Hematopoietic multipotent progenitor cell treated with erythropoietin and hydrocortisone succinate and interleukin-3 and kit ligand, for 15 days (in vitro differentiated cells): ENCODE measurements at places on chromosomes 7 and 10.

DNA sequence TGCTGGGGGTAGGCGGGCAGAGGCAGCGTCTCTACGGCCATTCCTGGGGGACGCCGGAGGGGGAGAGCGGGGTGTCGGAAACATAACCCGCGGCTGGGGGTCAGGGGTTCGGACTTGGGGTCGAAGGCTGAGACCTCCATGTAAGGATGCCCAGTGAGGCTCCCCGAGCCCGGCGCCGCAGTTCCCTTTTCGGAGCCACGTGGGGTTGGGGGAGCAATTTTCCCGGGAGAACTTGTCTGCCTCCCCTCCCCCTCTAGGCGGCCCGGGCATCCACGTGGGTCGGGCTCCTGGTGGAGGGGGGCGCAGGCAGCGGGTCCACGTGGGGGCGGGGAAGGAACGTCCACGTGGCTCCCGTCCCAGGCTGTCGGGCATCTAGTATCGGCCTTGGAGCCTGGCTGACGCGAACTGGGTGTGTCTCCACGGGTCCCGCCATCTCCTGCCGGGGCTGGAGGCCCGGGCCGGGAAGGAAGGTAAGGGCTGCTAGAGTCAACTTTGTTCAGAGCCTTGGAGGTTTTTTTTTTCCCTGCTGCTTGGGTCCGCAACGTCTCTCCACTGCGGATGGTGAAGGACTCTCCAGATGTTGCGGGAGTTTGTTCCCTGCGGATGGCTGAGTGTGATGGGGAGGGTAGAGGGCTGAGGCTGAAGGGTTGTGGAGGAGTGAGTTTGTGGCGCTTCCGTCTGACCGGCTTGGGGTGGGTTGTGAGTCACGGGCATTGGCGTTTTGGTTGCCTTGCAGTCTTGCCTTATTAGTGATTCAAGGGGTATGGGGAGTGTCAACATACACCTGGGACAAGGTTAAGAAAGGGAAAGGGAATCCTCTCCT lies 744 bp downstream of the PPRC1 start:
- DNase-seq: peak; percentile 58

- DNase-seq: no peak
Measured at GRCh38 chr10:127356360-127356759, 160.0 kb upstream of the INSYN2A start.

DNA sequence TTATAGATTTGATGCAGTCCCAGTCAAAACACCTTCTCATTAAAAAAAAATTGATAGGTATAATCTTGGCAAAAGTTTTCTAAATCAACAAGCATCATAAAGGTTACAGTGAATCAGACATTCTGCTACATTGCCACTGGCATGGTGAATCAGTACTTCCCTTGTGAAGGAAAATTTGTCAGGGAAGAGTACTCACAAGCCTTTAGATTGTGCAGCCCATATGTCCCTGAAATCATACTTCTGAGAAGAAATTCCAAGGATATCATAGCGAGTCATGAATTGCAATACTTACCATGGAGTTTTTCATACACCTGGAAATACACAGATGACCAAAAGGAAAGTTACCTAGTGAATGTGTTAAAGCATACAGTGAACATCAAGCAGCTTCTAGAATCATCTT lies 17.2 kb downstream of the VSTM2A start:
- DNase-seq: no peak

GRCh38 chr10:82464966-82465365 lies 590.0 kb downstream of the NRG3 start:
- no peak for DNase-seq

GRCh38 chr10:49613882-49614241 lies at the start of gene CHAT:
Gene CHAT (plus strand): TSS chr10:49614037. CDS start chr10:49614190, 153 bp downstream.
- DNase-seq: no peak

GRCh38 chr10:71203716-71204115 lies 8.7 kb upstream of the UNC5B start:
- no peak for DNase-seq

- DNase-seq: peak; percentile 92
Measured at GRCh38 chr10:86678999-86679792, 10.9 kb downstream of the LDB3 start.

DNA sequence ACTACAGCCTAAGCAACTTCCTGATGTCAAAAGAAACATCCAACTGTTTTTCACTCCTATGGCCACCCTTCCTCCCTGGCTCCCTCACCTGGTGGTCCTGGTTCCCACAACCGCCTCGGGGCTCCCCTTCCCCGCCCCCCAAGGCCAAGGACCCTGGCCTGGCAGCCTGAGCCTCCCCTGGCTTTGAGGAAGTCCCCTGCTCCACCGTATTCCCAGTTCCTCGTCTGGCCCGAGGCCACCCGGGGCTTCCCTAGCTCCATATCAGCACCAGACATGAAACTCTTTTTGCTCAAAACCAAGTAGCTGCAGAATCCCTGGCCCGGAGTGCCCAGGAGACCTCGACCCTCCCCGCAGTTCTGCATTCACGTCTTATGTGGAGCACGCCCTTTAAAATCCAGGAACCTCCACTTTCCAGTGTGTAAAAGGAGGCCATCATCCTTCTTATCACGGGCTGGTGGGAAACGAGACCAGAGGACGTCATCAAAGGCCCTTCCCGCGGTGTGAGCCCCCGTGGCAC lies 82.9 kb downstream of the PRKAG2 start:
- DNase-seq: no peak

DNA sequence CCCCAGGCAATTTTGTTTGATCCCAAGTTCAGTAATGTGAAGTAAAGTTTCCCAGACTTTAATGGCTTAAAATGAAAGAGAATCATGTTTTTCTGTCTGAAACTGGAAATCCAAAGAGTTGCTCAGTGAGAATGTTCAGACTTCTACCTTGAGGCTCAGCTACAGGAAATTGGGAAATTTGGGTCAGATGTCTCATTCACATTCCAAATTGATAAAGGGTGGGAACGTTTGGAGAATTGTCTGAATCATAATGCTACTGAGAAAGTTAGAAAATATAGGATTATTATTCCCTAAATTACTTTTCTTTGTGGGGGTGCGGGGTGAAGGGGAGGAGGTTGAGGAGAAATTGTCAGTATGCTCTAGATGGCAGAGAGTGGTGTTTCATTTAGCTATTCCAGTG lies 773.9 kb downstream of the LRMDA start:
- DNase-seq: no peak

- DNase-seq: no peak
Measured at GRCh38 chr10:132925614-132926013, 16.8 kb downstream of the CFAP46 start.

DNA sequence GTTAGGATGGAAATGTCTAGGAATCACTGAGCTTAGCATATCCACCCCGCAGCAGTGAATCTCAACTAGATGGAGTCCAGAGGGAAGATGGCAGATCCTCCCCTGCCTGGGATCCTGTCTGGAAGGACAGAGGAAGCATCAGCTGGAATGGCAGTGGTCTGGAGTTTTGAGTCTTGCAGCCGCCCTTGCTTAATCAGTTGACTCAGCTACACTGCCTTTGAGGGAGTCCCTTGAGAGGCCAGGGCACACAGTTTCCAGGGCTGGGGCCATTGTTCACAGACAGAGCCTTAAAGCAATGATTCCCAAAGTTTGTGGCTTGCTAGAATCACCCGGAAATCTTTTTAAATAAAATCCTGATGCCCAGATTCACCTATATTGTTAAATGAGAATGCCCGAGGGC lies 128.1 kb downstream of the NT5C2 start:
- DNase-seq: no peak

- DNase-seq: no peak
Measured at GRCh38 chr7:105101864-105102263, 87.9 kb downstream of the KMT2E start.

DNA sequence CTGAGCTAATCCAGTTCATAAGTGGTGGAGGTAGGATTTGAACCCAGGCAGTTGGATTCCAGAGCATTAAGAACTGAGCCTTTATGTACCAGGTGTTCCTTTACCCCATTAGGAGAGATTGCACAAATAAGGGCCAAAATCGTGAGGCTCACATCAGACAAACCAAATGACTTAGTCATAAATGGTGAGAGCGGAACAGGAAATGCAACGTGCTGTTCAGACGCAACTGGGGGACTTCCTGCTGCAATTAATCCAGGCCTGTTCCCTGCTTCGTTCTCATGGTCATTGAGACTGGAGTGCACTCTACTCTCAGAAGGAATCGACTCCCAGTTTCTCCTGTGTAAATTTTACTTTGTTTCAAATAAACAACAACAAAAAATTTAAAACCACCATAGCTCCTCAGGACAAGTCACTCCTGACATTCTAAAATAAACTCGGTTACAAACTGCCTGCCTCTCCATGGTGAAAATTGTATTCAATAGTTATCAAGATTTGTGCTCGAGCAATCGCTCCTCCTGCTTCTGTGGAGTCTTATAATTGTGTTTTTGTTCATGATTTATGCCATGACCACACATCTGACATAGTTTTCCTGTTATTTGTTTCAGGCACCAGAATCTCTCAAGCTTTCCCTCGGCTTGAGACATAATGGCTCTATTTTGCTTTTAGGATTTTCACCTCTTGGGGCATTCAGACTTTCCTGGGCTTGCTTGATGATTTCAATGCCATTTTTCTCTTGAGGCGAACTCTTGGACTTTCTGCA lies 115.3 kb upstream of the BMPER start:
- DNase-seq: no peak

GRCh38 chr10:31803606-31804351 lies 124.9 kb downstream of the ARHGAP12 start:
- DNase-seq: no peak

DNA sequence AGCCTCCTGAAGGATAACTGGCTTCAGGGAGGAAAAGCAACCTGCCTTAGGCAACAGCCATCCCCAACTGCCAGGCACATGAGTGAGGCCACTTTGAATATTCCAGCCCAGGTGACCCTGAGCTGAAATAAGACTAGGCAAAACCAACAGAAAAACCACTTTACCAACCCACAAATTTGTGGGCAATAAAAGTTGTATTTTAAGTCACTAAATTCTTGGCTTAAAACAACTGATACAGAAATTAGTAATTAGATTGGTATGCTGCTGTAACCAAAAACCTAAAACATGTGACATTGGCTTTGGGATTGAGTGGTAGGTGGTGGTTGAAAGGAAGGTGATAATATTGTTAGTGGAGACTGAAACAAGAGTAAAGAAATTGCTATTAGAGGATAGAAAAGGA lies 39.9 kb downstream of the ABCB4 start:
- DNase-seq: no peak

GRCh38 chr10:44339218-44339617 lies 45.7 kb downstream of the CXCL12 start:
- DNase-seq: no peak

GRCh38 chr10:89151857-89152256 lies 55.3 kb downstream of the CH25H start:
- DNase-seq: no peak

DNA sequence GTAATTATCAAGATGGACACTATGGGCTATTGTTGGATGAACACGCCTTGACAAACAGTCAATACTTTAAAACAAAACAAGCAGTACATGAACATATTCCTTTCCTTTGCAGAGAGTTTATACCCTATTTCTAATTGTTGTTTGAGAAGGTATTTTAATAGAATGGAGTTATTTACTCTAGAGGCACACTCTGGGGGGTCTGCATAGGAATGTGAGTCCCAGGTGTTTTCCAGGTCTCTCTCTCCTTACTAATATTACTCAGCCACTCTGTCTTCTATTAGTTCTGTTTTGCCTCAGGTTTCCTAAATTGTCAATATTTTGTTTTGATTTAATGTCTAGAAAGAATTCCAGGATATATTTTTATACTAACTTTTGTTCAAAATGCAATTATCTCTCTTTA lies 1091.4 kb downstream of the CNTNAP2 start:
- no peak for DNase-seq

DNA sequence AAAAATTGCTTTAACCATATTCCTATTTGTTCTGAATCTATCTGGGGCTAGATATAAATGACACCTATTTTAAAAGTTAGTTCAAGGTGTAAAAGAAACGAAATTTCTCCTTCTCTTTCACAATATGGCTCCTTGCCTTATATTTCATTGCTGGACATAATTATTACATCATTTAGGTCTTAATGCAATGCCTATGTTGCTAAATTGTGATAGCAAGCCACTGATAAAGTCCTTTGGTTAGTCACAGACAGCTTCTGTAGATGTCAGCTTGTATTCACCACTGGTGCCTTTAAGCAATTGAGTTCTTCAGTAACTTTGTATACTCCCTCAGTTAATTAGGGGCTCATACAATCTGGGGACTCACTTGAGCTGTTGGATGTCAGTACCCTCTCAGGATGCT lies 1236.6 kb downstream of the GATA3 start:
- DNase-seq: no peak

DNA sequence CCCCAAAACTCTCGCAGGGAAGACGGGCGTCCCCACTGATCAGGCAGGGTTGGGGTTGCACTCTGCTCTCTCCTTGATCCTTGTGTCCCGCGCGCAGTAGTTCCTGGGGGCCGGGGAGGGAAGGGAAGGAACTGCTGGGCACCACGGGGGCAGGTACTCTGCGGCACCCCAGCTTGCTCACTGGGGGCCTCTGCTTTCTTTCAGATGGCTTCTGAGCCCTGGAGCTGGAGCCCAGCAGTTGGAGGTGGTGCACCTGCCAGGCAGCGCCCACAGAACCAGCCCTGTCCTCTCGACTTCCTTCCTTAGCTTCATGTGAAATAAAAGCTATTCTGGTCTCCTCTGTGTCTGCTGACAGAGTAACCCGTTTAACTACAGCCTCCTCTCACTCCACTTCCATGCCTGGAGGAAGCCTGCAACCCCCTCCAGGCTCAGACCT lies 12.2 kb downstream of the PLAC9 start:
- no peak for DNase-seq

GRCh38 chr10:44357023-44357540 lies 27.8 kb downstream of the CXCL12 start:
- DNase-seq: no peak
